ENCODE measurements at places on chromosomes 7 and 10.

DNA sequence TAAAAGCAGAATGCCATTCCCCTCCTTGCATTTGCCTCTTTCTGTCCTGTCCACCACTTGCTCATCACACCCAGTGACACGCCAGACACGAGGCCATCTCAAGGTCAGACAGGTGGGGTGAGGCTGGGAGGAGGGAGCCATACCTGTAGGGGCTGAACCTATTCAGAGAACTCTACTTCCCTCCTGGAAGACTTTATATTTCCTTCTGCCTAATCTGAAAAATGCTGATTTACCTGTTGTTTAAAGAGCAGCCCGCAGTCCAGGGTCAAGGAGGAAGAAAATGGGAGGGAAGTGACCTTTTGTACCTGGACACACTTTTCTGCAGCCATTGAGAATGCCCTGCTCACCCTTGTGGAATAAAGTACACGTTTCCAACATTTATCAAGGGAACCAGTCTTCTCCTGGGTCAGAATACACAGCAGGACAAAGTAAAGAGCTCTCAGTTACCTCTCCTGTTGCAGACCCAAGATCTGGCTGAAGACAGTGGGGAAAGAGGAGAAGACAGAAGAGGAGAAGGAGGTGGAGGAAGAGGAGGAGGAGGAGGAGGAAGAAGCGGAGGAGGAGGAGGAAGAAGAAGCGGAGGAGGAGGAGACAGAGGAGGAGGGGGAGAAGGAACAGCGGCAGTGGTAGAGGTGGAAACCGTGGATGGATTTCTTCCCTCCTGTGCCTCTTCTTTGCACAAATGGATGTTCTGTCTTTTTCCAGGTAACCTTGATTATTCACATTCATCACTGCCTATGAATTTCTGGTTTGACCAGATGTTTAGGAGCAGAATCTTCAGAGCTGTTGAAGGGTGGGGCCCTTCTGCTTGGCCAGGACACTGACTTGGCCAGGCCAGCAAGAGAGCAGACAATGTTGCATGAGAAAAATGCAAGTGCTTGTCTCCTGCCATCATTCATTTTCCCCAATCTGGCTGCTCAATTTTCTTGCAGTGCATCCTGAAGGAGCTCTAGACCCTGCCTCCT lies 1.2 kb upstream of the BLNK start:
- DNase-seq: no peak

- DNase-seq: no peak
Measured at GRCh38 chr10:110430340-110431273, 67.1 kb upstream of the DUSP5 start.

GRCh38 chr10:76430061-76430645 lies 998.7 kb downstream of the LRMDA start:
- no peak for DNase-seq

- no peak for DNase-seq
Measured at GRCh38 chr10:84447701-84448400, 119.5 kb downstream of the CCSER2 start.

- DNase-seq: no peak
Measured at GRCh38 chr10:31974434-31975124, 45.9 kb upstream of the ARHGAP12 start.

DNA sequence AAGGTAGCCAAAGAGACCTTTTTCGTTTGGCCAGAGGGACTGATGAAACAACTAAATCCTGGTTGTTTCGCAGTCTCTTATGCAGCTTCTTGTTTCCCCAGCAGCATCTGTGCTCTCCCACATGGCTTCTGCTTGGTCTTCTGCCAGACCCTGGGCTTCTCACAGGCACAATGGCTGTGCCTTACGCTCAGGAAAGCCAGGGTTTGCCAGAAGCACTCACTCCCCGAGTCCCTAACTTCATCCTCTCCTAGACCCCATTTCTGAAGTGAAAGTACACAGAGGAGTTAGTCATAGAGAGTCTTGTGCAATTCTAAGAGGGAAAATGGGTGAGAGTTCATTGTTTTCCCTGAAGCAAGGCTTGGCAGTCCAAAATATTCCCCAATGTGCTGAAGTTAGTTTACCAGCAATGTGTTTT lies 121.7 kb downstream of the EVX1 start:
- DNase-seq: no peak

DNA sequence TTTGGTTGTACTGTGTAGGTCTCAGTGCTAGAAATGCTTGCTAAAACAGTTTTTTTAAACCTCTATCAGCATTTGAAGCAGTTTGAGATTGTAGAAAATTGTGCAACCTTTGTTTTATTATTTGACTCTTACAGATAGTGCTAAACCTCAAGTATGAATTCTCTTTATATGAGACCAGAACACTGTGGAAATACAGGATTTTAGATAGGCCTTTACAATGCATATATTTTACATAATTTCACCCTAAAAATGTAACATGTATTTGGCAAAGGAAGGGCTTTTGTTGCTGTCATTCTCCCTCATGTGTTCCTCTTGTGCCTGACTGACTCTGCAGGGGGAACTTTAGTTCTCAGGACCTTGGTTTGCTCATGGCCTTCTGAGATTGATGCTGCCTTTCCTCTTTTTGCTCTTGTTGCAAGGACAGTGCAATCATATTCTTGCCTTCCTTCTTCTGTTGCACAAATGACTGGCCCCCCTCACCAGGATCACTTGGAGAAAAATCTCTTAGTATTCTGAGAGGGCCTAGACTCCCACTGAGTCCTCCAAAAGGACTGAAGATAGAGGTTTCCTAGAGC lies 188.7 kb downstream of the PPP1R9A start:
- no peak for DNase-seq
